ENCODE measurements at places on chromosomes 12 and 14.

GRCh38 chr12:56122637-56123036 lies 4.6 kb downstream of the ZC3H10 start:
- DNase-seq: no peak

- DNase-seq: no peak
Measured at GRCh38 chr12:133156125-133156690, 25.1 kb upstream of the ZNF268 start.

- no peak for DNase-seq
Measured at GRCh38 chr14:32244404-32244803, 41.3 kb upstream of the RNU6-8 start.

GRCh38 chr14:79986251-79986650 lies 225.1 kb downstream of the DIO2 start:
- no peak for DNase-seq

- no peak for DNase-seq
Measured at GRCh38 chr12:21676776-21677175, 19.1 kb upstream of the LDHB start.

DNA sequence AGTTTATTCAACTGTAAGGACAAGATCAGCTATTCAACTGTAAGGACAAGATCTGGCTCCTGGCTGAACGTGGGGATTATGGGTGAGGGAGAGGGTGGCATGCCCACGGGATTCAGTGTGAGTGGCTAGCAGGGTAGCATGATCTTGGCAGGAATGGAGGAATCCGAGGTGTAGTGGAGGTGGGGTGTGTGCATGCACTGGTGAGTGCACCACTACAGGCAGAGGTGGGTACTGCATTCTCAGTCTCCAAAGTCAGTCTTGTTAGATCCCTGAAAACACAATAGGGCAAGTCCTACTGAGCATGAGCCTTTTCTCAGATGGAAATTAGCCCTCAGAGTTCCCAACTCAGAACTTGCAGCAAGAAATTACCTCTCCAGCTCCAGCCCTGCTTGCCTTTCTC lies 32.2 kb upstream of the DCD start:
- DNase-seq: no peak

Data from stimulated activated CD8-positive, alpha-beta memory T cell treated with anti-CD3 and anti-CD28 coated beads, Interleukin-7, amount 100 ng/mL, for 1 hour (primary cell).